Stimulated activated CD8-positive, alpha-beta memory T cell treated with anti-CD3 and anti-CD28 coated beads, Interleukin-4, amount 100 ng/mL, for 48 hours (primary cell): ENCODE measurements at places on chromosomes 12 and 14.

- DNase-seq, result no peak
These were observed 30.3 kb downstream of the HIP1R start for GRCh38 chr12:122865268-122866231.

DNA sequence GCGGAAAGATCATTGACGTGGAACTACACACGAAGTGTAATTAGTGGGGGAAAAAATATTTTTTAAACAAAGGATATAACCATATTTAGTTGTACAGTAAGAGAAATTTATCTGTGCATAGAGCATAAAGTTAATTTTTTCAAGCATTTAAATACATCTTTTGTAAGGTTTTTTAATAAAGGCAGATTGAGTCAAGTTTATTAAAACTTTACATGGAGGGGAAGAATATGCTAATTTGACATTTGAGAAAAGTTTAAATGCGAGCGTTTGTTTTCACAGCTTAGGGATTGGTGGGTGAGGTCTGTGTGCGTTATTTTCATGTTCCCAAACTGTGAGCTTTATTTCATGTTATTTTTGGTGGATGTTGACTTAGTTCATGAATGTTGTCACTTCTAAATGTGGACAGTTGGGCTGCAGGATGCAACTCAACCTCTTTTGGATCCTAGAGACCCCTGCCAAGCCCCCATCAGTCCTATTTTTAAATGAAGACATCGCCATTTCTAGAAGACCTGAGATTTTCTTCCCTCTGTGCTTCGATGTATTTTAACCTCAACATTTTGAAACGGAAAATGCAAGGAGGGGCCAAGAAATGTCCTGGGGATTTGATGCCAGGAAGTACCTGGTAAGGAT lies 32.3 kb downstream of the BRI3BP start:
- DNase-seq, result no peak

DNA sequence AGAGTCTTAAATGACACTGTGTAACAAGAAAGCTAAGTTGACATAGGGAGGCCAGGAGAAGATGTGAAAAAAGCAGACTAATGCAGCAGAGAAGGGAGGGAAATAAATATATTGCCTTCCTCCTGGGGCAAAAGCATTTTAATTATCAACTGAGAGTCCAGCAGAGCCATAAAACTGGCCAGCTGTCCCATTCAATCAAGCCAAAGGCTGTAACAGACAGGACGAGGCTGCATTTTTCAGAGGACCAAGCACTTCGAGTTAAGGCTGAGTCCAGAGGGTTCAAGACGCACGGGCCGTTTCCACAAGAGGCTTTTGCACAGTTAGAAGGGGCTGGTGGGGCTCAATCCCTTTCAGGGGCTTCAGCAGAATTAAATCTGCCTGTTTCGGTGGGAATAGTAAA lies 20.4 kb downstream of the MAP3K9 start:
- DNase-seq, result no peak

DNA sequence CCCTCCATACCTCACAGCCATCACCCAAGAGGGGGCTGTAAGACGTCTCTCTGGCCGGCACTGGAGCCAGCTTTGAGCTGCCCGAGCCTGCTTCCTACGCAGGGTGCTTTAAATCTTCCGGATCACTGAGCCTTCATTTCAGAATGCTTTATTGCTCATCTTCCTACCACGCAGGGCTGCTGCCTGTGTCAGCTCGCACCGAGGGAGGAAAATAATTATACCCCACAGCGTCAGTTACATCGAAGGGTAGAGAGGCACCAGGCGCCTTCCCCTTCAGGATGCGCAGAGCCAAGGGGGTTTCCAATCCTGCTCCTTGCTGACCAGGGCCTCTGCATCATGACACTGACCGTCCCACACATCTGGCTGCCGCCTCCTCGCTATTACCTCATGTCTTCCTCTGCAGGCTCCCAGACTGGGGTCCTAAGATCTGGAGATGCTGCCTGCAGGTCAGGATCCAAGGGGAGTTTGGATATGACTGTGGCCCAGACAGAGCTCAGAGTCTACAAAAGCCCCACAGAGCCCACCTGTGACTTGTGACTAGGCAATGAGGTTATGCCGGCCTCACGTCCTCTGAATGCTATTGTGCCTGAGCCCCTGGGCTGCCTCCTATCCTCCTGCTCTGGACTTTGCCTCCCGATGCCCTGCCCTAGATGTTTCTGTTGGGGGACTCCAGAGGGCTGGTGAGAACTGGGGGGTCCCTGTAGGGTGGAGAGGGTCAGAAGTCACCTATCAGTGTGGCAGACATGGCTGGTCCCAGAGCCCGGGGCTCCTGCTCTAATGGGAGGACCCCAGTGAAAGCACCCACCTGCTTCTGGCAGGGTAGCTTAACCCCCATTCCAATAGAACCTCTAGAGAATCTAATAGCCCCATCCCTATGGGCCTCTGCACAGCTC lies 220.3 kb upstream of the RTL1 start:
- peak; percentile 6 for DNase-seq

GRCh38 chr14:68308726-68309520 lies 483.9 kb downstream of the ZFP36L1 start:
- DNase-seq, result no peak

GRCh38 chr14:61476754-61477410 lies 155.5 kb downstream of the PRKCH start:
- DNase-seq, result peak; percentile 57

DNA sequence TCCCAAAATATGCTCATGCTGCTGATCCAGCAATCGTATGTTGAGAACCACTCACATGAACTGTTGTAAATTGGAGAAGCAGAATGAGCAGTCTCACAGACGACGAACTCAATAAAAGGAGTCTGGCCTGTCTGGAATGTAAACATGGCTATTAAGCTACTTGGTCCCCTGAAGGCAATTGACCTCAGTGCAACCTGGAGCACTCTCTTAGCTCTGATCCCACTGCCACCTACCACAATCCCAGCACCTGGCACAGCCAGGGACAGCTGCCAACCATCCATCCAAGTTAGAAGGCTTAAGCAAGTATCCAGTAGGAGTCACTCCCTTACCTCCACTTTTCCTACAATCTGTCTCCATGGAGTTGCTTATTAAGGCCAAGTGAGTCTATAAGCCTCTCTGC lies 406.9 kb upstream of the CLEC14A start:
- DNase-seq, result no peak

GRCh38 chr14:67517083-67517482 lies 16.0 kb upstream of the PLEKHH1 start:
- no peak for DNase-seq

DNA sequence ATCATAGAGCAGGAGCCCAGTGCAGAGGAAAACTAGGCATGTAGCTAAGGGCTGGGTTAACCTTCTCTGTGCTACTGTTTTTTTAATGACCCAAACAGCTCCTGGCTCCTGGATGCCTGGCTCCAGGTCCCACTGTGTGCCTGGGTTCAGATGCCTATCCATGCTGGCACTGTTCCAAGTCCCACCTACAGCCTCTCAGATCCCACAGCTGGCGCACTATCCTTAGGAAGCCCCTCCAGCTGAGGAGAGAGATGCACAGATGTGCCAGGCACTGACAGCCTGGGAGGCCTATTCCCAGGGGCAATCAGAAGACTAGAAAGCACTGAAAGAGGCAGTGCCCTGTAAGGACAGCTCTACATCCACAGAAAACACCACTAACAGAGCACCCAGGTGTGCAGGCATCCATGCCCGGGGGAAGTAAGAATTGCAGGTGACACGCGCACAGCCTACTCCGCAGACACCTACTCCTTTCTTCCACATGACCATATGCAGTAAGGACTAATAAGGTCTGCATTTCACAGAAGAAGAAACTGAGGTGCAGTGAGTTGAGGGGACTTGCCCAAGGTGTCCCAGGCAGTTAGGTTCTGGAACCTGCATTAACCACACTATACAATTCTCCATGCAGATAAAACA lies 51.2 kb downstream of the PITPNM2 start:
- DNase-seq, result no peak

DNA sequence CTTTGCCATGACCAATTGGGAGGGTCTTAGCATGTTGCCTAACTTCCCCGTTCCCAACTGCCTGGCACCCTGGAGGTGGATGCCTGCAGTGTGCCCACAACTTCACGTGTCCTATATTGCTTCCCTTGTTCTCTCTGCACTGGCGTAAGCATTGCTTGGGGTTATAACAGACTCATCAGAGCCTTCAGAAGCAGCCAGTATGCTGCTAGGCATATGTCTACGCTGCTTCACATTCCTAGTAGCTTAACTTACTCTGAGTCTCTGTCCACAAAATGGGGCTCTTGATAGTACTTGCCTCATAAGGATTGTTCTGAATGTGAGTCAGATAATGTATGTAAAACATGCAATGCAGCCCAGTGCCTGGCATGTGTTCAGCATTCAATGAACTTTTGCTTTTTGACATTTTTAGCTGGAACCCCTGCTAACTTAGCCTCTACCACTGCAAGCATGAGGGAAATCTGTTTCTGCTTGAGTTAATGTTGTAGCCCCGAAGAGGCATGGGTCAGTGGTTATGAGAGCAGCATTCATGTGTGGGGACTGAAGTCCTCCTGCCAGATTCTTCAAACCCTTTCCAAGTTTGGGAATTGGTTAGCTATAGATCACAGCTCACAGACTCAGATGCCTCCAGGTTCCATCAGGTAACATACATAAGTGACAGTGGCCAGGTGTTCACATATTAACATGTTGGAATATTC lies 2.8 kb downstream of the SLC5A8 start:
- DNase-seq, result no peak

GRCh38 chr14:50845166-50845565 lies 14.2 kb upstream of the NIN start:
- no peak for DNase-seq

- DNase-seq, result no peak
These were observed 87.0 kb downstream of the SRRM4 start for GRCh38 chr12:119068129-119068856.

DNA sequence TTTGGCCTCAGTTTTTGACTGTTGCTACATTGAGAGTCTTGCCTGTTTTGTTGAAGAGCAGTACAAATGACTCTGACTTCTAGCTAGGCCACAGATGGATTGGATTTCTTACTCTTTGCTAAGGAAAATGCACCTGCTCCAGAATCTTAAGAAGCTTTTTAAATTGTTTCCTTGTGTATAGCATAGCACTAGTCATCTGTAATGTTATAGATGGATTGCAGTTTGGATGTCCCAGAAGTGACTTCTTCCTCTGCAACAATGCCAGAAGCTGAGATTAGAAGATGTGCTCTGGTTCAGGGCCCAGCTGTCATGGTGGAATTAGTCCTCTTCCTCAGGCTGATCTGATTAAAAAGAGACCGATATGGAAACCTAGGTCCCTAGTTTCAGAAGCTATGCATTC lies 67.9 kb downstream of the DAAM1 start:
- no peak for DNase-seq

- no peak for DNase-seq
These were observed 74.6 kb downstream of the MED13L start for GRCh38 chr12:116202940-116203339.

- no peak for DNase-seq
These were observed 139.3 kb upstream of the LMNTD1 start for GRCh38 chr12:25692115-25693035.

GRCh38 chr12:97601934-97602720 lies 139.5 kb downstream of the RMST start:
- no peak for DNase-seq

GRCh38 chr14:24411443-24412389 lies 12.9 kb downstream of the NYNRIN start:
- peak; percentile 47 for DNase-seq

GRCh38 chr12:49740930-49741881 lies at the start of gene TMBIM6:
TSS of gene TMBIM6 (plus strand) at chr12:49741557. CDS start at chr12:49752494, 10,937 bp downstream.
- peak; percentile 99 for DNase-seq

- DNase-seq, result peak; percentile 45
These were observed 13.9 kb upstream of the NR4A1 start for GRCh38 chr12:52037248-52037861.

DNA sequence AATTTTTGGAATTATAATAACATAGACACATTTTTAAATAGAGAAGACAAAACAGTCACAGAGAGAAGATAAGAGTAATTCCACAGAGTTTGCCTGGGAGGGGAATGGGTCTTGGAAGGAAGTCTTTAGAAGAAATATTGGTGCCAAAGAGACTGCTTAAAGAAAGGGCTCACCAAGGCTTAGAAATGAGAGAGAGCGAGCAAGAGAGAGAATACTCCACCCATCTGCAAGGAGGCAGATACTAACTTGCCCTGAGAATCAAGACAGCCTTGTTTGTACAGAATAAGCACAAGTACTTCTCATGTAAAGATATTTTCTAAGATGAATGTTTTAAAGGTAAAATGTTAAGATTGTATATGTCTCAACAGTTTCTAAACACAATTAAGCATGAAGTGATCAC lies 165.5 kb downstream of the SLC38A4 start:
- no peak for DNase-seq

DNA sequence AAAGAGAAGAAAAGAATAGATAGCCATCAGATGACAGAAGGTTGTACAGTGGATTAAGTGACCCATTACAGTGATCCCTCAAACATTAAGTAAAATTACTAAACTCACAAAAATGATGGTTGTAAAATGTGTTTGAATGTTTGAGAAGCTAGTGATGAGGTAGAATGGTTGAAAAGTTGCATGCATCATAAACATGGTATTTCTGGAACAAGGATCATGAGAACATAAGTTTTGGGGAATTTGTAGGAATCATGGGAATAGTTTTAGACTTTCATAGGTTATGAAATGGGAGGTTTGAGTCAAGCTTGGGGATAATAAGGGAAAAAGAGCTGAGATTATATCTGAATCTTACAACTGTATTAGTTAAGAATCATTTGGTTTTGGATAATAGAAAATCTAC lies 34.1 kb upstream of the NEDD1 start:
- DNase-seq, result no peak

DNA sequence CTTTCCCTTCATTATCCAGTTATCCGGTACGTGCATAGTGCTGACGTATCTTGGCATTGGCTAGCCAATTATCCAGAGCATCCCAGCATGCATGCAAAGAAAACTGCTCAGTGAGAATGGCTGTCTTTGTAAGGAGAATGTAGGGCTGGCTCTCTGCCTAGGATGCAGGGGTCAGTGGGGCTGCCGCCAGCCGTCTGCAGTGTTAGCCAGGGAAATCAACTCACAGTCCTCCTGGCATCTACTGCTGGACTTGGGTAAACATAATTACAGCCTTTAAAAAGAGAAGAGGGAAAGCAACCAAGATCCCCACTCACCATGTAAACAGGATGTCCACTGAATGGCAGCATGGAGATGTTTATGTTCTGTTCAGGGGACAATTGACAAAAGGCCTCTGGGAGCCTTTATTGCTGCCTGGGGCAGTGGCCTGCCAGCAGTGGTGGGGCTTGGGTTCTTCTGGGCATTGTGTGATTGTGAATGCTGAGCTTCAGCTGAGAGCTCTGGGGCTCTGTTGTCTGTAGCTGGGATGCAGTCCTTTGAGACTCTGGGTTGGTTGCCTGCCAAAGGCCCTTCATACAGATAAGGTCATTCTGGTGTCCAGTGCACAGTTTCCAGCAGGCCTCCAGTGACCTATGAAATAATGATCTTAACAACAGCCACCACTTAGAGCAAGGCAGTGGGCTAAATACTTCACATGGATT lies 121.8 kb downstream of the TBC1D30 start:
- no peak for DNase-seq

DNA sequence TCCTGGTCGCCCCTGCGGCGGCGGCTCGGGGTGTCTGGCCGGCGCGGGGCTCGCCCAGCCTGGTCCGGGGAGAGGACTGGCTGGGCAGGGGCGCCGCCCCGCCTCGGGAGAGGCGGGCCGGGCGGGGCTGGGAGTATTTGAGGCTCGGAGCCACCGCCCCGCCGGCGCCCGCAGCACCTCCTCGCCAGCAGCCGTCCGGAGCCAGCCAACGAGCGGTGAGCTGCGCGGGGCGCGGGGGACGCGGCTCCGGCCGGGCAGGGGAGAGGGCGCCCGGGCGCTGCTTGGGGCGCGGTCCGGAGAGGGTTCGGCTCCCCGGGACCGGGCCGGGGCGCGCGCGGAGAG lies at the start of gene LGALS3:
Gene LGALS3, plus strand, starts transcription at position 167 of the 342 bp plus-strand sequence. CDS start 8,122 bp downstream, outside the sequence.
- peak; percentile 43 for DNase-seq

- DNase-seq, result no peak
These were observed 1.4 kb downstream of the NFYB start for GRCh38 chr12:104136577-104136976.

- no peak for DNase-seq
These were observed 5.4 kb upstream of the SLC22A17 start for GRCh38 chr14:23358042-23358441.
